Thoracic aorta (tissue), 2 donors: ENCODE measurements at places on chromosomes 7 and 10.

GRCh38 chr7:14021069-14021468, 31.6 kb upstream of the ETV1 start:
- DNase-seq, result no peak

DNA sequence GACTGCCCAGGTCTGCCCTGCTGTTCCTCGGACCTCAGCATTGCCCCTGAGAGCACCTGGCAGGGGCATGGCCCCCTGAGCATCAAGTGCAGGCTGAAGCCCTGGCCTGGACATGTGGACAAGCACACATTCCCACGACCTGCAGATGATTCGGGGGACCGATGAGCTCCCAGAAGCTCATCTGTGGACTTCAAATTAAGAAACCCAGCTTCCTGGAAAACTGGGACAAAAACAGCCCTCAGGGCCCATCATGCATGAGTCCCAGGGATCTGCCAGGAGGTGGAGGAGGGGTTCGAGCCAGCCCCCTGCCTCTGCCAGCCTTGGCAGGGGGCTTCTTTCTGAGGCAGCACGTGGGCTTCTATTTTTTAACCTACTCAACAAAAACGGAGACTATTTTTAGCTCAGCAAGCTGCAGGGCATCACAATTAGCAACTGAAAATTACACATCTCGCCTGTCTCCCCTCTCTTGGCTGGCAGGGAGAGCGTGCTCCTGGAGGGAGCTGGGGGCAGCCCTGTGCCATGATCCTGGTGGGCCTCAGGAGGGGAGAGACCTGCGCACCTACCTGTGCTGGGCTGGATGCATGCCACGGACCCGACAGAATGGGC, 51.8 kb downstream of the RASGEF1A start:
- DNase-seq, result no peak

- DNase-seq, result no peak
Measured at GRCh38 chr10:92323079-92323478, 32.1 kb downstream of the MARCHF5 start.

- no peak for DNase-seq
Measured at GRCh38 chr10:70321233-70321632, 37.4 kb upstream of the NPFFR1 start.

- DNase-seq, result no peak
Measured at GRCh38 chr10:81027223-81027622, 489.5 kb downstream of the SH2D4B start.
